DMS79 treated with DMSO at 0.1 percent for 48 hours (cell line): ENCODE measurements at places on chromosomes 5 and 9.

- DNase-seq: no peak
These were observed 844 bp upstream of the MCCC2 start for GRCh38 chr5:71586052-71586940.

DNA sequence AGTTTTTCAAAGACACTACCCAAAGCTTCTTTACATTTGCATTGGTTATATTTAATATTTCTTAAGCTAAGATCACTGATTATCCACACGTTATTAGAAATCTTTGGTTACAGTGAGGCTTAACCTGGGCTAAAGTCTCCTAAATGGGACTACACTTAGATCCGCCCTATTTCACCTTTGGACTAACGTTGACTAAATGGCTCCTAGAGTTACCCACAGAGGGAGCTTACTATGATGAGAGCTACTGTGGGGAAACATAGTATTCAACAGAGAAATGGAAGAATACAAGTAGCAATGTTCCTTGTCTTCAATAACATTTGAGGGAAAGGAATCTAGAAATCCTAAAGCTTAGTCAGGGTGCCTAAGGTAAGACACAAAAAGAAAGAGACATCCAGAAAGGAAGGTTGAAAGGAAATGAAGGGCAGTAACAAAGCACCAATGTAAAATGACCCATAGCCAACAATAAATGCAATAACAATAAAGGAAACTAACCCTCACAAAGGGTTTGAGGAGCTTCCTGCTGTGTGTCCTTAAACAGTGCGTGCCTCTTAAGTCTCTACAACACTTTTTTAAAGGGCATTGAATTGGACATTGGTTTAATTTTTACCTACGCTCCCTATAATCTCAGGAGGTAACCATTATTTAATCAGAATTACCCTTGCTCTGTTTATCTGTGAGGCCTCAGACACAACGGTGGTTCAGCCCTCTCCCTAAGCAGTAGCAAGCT lies 217.1 kb downstream of the PJA2 start:
- no peak for DNase-seq

GRCh38 chr5:148849461-148849860 lies 23.1 kb downstream of the ADRB2 start:
- no peak for DNase-seq

DNA sequence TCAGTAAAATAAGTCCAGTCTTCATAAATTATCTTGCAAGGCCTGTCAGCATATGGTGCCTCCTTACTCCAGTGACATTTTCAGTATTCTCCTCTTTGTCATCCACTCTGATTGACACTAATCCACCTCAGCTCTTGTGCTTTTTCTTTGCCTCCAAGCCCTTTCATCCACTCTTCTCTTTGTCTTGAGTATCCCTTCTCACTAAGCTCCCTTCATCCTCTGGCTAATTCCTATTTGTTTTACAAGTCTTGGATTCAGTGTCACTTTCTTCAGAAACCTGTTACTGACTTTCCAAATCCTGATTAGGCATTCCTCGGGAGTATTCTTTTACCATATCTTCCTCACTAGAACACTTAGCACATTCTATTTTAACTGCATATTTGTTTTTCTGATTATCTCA lies 100.6 kb upstream of the VCAN start:
- DNase-seq: no peak

GRCh38 chr9:134166374-134166773 lies 2.0 kb upstream of the RNU6ATAC start:
- DNase-seq: no peak

- no peak for DNase-seq
These were observed 471.3 kb downstream of the MAT2B start for GRCh38 chr5:163976696-163977095.

- no peak for DNase-seq
These were observed 260.4 kb downstream of the CWC27 start for GRCh38 chr5:65029178-65029577.

GRCh38 chr5:132364319-132364718 lies 5.2 kb upstream of the SLC22A5 start:
- DNase-seq: no peak

- DNase-seq: no peak
These were observed 150.9 kb downstream of the ADGRV1 start for GRCh38 chr5:90709323-90710155.
